ENCODE measurements at places on chromosomes 3 and 15.

DNA sequence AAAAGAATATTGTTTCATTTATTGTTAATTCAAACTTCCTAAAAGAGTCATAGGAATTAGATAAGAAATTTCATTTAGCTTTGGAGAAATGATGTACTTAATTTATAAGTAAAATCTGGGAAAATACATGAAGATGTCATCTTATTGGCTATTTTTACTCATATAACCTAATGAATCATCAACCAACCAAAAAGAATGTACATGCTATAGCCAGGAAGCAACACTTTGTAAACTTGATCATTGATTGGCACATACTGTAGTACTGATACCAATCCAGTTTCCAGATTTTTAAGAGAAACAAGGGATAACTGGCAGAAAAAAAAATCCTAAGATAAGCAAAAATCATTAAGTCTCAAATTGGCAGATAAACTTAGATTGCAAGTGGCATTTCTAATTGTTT is 207.9 kb upstream of the CDIN1 start:
- DNase-seq, result no peak

GRCh38 chr15:101368086-101368780 is 73.2 kb upstream of the SNRPA1 start:
- no peak for DNase-seq

DNA sequence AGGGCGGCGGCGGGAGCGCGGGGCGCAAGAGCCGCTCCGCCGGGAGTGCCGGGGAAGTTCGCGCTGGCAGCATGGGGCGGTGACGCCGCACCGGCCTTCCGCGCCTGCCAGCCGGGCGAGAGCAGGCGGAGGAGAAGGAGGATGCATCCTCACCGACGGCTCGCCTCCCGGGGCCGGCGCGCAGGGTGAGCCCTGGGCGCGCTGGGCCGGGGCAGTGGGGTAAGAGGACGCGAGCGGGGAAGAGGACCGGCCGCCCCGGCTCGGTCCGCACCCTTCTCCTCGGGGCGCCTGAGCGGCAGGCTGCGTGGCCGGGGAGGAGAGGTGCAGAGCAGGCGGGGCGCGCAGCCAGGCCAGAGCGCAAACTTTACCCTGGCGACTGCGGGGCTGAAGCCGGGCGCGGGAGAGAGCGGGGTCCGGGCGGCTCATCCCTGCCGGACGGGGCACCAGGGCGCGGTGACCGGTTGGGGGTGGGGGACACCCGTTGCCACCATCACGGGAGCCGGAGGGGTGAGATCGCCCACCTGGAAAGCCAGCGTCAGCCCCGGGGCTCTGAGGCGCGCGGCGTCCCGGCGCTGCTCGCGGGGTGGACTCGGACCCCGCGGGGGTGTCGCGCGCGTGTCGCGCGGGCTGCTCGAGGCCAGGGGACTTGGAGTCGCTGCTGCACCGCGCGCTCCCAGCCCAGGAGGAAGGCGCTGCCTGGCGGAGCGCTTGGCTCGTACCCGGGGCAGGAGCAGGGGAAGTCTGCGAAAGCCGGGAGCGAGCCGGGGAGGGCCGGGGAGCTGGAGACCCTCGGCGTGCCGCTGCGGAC is 542 bp downstream of the GABRA5 start:
- DNase-seq, result no peak

DNA sequence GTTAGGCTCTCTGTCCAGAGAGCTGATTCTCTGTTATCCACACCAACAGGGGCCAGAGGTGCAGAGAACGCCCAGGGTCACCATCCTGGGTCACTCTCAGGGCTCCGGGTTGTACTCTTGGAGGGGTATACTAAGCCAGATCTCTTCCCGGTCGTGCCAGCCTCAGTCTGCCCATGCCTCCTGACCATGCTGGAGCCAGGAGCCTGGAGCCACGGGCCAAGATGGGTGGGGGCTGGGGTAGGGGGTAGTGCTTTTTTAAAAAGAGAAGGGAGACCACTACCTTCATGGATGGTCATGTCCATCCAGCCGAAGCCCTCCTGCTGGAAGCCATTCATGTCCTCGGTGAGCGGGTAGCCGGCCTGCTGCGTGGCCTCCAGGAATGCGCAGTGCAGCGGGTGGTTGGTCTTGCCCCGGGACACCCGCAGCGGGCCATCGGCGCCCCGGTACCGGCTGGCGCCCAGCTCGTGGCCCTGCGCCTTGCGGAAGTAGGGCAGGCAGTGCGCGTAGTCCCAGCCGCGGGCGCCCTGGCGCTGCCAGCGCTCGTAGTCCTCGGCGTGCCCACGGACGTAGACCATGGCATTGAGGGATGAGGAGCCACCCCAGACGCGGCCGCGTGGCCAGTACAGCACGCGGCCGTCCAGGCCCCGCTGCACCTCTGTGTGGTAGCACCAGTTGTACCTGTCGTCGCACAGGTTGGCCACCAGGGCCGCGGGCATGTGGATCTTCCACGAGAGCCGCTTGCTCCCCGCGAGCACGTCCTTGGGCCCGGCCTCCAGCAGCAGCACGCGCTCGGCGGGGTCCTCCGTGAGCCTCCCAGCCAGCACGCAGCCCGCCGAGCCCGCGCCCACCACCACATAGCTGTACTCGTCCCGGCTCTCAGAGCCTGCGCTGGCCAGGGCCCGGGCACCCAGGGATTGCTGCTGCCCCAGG is 22.9 kb downstream of the CHDH start:
- DNase-seq, result no peak

DNA sequence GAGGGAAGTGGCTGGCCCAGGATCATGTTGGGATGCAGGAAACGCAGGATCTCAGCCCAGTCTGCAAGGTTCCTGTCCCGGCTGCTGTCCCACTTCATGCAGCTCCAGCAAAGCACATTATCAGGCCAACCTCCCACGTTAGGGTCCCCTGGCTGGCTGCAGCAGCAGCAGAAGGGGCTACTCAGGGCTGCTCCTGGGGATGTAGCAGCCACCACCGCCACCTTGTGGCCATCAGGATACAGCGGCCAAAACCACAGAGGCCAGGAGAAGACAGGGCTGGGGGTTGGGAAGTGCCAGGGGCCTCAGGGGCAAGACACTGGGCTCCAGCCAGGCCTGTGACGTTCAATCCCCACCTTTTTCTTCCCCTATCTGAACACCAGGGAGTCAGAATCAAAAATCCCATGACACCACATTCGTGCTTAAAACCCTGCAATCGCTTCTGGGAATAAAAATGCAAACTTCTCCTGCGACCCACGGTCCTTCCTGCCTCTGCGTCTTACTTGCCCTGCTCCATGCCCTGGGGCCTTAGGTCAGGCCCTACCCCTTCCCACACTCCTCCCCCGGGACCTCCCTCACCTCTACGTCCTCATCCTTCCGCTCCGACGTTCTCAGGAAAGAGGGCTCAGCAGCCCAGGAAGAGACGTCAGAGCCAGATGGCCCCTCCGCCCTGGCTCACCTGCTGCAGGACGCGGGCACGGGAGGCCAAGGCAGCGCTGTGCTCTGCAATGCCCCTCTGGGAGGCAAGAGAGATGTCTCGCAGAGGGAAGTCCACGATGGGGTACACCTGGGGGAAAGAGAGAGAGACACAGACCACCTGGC is 21.5 kb downstream of the SSUH2 start:
- DNase-seq, result no peak

- no peak for DNase-seq
These were observed 21.4 kb upstream of the CCR9 start for GRCh38 chr3:45864760-45865519.

DNA sequence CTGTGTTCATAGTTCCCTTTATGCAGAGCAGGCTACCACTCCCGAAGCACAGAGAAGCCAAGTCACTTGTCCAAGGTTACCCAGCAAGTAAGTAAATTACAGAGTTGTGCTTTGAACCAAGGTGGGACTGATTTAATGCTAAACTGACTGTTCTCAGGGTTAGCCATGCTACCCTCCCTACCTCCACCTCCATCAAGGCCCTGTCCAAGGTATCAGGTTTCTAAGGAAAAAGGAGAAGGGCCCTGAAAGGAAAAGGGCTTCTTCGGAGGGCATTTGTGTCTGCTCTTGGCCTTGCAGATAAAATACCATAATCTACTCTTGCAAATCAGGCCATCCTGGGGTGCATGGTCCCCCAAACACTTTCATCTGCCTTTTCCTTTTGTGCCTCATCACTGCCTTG is 288.1 kb upstream of the LRRFIP2 start:
- no peak for DNase-seq

DNA sequence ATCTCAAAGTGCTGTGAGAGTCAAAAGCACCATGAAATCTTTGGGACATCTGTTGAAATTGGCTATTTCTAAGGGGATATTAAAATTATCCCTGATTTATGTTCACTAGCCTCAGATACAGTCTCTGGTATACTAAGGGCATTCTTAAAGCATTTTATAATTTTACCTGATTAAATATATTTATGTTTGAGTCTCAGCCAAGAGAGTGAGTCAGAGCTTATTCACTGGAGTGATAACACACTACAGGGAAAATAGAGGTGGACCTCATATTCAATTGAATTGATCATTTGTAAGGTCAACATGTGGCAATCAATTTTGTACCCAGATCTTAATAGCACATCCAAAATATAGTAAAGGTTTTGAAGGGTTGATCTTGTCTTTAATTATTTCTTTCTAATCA is 733.6 kb downstream of the EPHA3 start:
- no peak for DNase-seq

DNA sequence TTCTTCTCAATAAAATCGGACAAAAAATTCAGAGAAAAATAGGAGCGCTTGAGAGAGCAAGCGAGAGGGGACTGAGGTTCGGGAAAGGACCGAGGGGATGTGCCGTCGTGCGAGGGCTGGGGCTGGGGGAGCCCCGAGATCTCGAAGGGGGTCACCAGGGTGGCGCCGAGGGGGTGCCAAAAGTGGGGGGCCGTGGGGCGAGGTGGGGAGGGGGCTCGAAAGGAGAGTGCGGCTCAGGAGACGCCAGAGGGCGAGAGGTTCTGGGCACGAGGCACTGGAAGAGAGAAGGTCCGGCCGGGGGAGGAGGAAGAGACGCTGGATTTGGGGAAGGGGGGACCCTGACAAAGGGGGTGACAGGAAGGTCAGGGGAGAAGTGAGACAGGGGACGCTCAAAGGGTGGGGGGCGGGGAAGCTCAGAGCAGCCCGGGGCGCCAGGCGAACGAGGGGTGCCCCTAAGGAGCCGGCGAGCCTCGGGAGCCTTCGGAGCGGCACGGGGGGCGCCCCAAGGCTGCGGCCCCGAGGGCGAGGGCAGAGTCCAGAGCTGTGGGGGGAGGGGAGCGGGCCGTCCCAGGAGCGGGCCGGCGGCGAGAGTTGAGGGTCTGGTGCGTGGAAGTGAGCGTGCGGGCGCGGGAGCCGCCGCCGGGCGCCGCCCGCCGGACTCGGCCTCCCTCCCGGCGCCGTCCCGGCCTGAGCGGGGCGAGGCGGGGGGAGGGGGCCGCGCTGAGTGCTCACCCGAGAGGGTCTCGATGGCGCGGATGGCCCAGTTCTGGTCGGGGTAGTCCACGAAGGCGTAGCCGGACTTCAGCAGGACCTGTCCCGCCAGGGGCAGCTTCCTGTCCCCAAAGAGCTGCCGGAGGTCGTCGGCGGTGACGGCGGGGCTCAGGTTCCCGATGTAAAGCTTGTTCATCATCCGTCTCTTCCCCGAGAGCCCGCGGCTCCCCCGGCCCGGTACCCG is 514 bp downstream of the IGF2BP2 start:
- no peak for DNase-seq

GRCh38 chr3:122415762-122416654 is at the start of gene WDR5B:
Gene WDR5B, minus strand, starts transcription at chr3:122416062. Its CDS starts 534 bp downstream, at chr3:122415528.
- peak; percentile 98 for DNase-seq
